ENCODE measurements at places on chromosomes 1 and 21. TPM values are rescaled to one million over a fixed set of nuclear protein-coding genes. Genes with fewer than 3 reads are reported as not detected.

The LYPD8 gene
- not detected for total RNA-seq

The TFAP2E gene
- total RNA-seq: 0.52 TPM

The OR2L13 gene
- total RNA-seq: not detected

The OPTC gene
- total RNA-seq: not detected

The TARDBP gene
- 61.1 TPM for total RNA-seq

Measured in skeletal muscle tissue (tissue), 5 donors.